ENCODE measurements at places on chromosomes 7 and 10.
A peak's percentile ranks its signal among the peaks of the same experiment; 100 is the strongest.

DNA sequence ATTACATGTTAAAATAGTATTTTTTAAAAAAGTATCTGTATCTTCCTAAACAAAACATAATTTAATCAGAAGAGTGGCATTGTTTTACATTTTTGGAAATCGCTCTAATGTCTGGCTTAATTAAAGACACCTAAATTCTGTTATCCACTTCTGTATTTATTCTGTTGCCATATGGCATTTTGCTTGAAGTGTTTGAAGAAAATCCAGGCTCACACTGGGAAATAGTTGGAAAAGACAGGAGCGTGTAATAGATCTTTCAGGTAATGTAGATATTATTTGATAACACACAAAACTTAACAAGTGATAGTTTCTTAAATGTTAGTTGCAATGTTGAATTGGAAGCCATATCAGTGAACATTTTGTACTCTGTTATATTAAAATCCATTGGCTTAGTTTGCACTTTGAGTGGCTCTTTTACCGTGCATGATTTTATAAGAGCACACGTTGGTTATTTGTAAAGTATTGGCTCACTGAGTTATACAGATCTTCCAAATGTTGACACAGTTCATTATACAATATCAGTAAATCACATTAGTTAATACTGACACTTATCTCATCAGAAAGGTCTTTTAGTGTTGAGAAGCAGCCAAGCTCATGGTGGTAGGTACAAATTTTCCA, 128.4 kb upstream of the NPVF start:
- DNase-seq: no peak

GRCh38 chr10:59126261-59126660, 50.2 kb upstream of the PHYHIPL start:
- DNase-seq: no peak

DNA sequence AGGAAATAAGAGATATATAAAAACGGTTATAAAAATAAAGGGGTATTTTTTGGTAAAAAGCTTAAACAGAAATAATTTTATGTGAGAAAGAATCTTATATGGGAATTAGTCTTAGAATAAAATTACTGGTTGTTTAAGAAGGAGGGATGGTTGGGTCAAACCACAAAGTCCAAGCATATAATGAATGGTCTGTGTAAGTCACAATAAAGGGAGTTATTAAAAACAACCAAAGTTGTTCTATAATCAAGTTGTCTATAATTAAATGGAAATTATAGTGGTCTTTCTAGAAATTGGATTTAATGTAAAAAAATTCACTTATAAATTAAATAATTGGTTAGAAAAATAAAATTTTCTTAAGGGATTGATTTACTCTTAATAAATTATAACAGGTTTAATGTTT, 304.8 kb downstream of the POM121L12 start:
- no peak for DNase-seq

DNA sequence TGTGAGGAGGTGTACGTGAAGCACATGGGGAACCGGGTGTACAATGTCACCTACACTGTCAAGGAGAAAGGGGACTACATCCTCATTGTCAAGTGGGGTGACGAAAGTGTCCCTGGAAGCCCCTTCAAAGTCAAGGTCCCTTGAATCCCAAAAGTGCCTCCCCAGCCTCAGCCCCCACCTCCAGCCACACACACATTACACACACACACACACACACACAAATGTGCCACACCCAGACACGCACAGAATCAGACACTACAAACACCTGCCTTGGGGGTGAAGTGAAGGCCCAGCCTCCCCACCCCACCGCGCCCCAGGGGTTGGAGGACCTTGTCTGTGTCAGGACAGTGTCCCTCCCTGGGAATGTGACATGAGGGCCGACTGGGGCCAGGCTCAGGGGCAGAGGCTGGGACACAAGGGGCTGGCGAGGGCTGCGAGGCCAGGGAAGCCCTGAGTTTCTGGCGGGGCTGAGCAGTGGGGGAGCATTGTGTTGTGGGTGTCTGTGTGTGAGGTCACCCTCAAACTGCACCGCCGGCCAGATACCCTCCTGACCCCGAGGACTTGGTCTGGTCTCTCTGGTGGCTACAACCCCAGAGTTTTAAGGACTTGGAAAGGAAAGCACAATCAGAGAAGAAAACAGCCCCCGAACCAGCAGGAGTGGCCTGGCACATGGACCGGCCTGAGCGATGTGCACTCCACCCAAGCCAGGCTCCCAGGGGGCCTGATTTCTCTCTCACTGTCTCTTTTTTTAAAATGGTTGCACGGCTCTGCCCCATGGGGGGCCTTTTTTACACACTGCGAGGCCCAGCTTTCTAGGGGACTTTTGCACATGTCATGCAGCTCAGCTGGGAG, 4.0 kb upstream of the ATP6V1F start:
- DNase-seq: no peak

- DNase-seq: no peak
These were observed 223.9 kb upstream of the PPP2R2D start for GRCh38 chr10:131676800-131677421.

DNA sequence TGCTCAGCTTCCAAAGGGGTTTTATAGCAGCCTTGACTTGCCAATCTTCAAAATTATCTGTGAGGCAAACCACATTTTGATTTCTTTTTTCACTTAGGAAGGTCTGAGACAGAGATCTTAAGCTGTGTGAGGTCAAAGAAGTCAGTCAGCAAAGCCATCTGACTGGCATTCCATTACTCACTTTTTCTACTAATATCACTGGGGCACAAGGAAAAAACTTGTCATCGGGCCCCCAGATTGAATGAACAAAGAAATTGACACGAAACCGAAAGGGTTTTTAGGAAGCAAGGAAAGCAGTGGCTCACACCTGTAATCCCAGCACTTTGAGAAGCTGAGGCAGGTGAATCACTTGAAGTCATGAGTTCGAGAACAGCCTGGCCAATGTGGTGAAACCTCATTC, 78.5 kb upstream of the FRMD4A start:
- peak; percentile 33 for DNase-seq

DNA sequence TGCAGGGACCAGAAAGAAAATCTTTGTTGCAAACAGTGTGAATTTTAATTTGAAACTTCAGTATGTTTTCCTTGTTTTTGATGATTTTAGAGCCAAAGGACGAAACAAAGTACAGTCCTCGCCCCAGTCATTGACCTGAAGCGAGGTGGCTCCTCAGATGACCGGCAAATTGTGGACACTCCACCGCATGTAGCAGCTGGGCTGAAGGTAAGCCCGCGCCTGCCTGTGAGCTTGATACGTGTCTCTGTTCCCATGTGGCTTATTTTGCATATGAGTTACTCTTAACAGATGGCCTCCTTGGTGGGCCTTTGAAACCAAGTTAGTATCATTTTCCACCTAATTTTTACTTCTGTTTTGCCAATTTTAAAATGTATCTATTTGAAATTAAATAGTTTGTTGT, 12.3 kb downstream of the RBM17 start:
- DNase-seq: no peak
